Activated effector memory CD4-positive, alpha-beta T cell treated with Interleukin-2 at 50 U/mL for 16 hours (primary cell): ENCODE measurements at places on chromosomes 11 and 22.

DNA sequence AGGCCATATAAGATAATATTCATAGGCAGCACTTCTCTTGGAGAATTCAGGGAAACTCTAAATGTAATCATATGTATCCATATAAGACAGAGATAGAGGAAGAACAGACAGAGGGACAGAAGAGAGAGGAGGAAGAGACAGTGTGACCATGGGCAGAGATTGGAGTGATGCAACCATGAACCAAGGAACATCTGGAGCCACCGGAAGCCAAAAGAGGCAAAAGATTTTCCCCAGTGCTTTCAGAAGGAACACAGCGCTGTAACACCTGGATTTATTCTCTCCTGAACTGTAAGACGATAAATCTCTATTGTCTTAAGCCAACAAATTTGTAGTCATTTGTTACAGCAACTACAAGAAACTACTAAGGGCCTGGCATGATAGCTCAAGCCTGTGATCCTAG is 57.7 kb downstream of the GAB2 start:
- DNase-seq, result no peak

GRCh38 chr11:19816040-19816439 is 103.4 kb downstream of the NAV2 start:
- no peak for DNase-seq

GRCh38 chr11:87712802-87713202 is 462.4 kb downstream of the RAB38 start:
- no peak for DNase-seq

DNA sequence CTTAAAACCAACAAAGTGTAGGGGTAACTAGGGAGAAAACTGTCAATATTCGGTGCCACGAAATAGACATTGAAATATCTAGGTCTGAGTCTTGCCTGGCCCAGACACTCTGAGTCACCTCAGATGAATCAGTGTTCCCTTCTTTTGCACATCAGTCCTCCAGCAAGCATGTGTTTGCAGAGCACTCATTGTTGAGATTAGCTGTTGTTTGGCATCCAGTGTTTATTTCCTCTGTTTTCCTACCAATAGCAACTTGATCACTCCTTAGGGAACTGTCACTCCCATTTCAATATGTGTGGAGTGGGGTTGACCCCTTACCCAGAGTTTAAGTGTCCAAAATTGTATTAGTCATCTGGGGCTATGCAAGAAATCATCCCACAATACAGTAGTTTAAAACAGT is 4.7 kb upstream of the ASCC2 start:
- no peak for DNase-seq

DNA sequence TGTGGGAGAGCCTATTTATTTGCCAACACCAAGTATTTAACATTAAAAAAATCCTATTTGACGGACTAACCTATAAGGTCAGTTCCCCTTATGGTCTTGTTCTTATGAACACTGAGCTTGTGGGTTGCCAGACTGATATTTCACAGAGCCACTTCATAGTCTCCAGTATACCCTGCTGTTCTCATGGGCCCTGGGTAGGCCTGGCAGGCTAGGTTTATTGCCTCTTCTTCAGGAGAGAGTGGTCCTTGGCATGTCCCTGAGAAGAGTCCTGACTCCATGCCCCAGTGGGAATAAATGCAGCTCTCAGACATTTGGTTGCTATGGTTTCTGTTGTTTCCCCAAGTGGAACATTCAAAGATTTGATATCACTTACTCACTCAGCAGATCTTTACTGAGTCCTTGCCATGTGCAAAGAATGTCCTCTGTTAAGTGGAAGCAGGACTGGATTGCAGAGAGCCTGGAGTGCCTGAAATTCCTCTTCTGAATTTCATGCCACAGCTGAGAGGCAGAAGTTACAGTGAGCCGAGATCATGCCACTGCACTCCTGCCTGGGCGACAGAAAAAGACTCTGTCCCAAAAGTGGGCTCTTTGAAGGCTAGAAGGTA is 15.7 kb downstream of the SLC5A1 start:
- no peak for DNase-seq

- no peak for DNase-seq
Observed at GRCh38 chr11:124717421-124717785, 22.3 kb upstream of the NRGN start.

DNA sequence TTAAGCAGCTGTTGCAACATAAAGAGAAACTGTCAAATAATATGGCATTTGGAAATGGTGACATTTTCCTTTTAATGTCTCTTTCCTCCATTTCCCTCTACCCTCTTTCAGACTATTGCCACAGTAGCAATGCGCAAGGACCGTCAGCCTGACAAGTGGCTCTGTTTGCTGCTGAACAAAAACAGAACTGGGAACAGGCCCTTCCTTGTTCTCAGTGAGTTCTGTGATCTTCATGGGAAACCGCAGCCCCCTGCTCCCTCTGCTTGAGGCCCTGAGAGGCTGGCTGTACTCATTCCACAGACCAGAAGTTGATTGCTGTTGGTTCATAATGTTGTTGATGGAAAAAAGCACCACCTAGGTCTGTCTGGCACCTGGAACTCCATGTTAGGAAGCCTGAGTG is 559.7 kb downstream of the OPCML start:
- no peak for DNase-seq

DNA sequence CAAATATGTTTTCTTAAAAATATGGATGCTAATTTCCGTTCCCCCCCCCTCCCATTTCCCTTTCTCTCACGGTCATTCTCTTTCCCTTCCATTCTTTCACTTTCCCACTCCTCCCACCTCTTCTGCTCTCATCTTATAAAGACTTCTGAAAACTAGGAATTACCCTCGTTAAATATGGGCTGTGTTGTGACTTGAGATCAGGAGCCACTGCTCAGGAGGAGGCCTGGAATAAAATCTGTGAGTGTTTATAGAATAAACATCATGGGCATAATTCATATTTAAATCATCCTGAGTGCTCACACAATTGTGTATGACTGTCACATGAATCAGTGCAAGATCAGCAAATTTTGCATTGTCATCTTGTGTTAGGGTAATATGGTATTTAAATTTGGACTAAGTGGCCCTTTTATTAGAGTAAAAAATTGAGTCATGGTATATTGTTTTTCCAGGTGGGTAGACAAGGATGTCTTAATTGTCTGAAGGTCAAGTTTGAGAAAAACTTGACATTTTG is 208.0 kb downstream of the DDX10 start:
- no peak for DNase-seq

GRCh38 chr11:121467965-121468364 is 15.2 kb upstream of the SORL1-AS1 start:
- peak; percentile 68 for DNase-seq

- DNase-seq, result no peak
Observed at GRCh38 chr11:64853709-64854108, 9.3 kb upstream of the CDC42BPG start.

DNA sequence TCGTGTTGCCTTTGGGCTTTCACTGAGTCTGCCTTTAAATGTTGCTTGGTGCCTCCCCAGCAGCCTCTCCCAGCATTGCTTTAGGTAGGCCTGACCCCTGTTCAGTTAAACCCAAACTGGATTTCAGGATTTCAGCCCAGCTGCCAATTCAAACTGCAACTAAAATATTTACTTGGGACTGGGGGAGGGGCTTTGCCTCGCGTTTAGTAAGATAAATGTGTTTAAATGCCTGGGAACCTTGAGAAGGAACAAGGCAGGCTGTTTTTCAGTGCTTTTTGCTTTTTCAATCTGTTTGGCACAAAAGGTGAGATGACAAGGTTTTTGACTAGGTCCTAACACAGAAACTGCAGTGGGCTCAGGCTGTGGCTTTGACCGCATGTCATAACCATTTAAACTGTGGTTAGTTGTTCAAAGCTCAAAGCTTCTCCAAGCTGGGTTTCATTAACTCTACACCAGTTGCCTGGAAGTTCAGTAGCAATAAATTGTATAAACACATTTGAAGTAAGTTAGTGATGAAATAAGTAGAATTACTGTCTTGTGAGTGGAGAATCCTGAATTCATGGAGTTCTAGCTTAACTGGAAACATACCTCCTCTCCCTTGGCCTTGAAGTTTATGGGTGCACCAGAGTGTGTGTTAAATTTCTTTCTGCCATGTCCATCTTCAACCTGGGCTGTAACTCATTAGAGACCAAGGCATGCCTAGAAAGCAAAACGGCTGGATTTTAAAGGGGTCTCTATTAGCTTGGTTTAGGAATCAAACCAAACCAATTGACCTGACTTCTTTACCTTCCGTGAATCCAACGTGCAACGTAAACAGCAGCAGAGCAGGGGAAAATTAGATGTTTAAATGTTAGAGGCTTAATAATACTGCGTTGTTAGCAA is 3.6 kb downstream of the PKNOX2 start:
- DNase-seq, result no peak

DNA sequence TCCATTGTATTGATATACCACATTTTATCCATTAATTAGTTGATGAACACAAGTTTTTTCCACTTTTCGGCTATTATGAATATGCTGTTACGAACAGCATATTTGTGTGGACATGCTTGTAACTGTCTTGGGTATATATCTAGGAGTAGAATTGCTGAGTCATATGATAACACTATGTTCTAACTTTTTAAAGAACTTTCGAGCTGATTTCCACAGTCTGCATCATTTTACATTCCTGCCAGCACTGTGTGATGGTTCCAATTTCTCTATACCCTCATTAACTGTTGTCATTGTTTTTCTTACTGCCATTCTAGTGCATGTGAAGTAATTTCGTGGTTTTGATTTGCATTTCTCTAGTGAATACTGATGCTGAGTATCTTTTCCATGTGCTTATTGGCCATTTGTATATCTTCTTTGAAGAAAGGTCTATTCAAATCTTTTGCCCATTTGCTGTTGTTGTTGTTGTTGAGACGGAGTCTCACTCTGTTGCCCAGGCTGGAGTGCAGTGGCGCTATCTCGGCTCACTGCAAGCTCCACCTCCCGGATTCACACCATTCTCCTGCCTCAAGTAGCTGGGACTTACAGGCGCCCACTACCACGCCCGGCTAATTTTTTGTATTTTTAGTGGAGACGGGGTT is 7.4 kb upstream of the RCE1 start:
- no peak for DNase-seq

DNA sequence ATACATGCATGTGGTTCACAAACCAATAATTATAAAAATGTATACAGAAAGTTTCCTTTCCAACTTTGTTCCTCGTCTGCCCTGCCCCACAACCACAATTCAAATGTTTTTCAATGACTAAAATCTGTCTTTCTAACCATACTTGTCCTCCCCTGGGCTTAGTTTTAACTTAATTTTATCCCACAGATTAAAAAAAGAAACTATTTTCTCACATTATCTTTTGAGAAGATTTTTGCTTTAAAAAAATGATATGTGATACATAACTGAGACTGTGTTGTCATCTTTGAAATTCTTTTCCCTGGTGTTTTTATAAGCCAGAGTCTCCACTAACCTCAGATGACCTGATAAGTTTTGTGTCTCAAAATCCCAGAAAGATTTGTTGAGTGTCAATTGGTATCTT is 79.0 kb downstream of the FDX1 start:
- no peak for DNase-seq

- no peak for DNase-seq
Observed at GRCh38 chr11:66866511-66866986, 9.7 kb downstream of the LRFN4 start.

- no peak for DNase-seq
Observed at GRCh38 chr11:81787584-81788049, 946.0 kb downstream of the FAM181B start.

GRCh38 chr11:86463120-86463519 is 88.4 kb downstream of the CCDC81 start:
- no peak for DNase-seq

DNA sequence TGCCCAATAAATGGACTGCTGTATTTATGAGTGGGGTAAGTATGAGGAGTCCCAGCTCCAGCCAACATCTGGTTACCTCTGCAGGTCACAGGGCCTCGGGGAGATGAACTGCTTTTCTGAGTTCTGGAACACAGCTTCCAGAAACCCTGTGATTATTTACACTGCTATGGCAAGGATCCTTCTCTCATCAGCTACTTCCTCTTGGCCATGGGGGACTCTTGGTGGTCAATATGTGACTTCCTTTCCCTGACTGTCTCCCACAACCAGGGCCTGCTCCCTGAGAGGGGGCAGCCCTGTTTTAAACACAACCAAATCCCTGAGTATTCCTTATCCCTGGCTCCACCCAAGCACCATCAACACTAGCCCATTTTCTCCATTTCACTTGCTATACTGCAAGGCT is 10.0 kb downstream of the RHOG start:
- no peak for DNase-seq

DNA sequence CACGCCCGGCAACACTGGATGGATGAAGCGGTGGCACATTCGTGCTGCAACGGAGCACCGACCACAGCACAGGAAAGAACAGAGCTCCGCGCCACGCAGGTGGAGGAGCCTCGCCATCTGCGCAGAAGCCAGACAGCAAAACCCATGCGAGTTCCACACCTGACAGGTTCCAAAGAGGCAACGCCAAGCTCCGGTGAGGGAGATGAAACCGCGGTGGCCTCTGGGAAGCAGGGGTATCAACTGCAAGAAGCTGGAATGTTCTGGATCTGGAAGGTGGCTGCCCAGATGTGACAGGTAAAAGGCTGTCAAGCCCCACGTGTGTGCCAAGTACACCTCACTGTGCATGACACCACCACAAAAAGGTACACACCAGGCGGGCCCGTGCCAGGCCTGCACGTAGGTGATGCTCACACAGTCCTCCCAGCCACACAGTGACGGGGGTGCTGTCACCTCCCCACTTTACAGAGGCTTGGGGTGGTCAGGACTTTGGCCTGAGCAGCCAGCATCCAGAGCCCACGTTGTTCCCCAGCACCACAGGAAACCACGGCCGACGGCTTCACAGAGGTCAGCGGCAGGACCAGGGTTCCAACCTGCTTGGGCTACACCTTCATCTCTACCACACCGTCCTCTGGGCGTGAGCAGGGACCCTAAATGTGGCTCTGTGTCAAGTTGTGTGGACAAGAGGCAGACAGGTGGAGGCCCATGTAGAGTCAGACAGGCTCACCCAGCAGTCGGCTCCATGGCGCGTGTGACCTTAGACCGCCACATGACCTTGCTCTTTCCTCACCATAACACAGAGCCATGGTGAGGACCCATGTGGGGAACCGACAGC is 19.7 kb upstream of the EFCAB6 start:
- no peak for DNase-seq

DNA sequence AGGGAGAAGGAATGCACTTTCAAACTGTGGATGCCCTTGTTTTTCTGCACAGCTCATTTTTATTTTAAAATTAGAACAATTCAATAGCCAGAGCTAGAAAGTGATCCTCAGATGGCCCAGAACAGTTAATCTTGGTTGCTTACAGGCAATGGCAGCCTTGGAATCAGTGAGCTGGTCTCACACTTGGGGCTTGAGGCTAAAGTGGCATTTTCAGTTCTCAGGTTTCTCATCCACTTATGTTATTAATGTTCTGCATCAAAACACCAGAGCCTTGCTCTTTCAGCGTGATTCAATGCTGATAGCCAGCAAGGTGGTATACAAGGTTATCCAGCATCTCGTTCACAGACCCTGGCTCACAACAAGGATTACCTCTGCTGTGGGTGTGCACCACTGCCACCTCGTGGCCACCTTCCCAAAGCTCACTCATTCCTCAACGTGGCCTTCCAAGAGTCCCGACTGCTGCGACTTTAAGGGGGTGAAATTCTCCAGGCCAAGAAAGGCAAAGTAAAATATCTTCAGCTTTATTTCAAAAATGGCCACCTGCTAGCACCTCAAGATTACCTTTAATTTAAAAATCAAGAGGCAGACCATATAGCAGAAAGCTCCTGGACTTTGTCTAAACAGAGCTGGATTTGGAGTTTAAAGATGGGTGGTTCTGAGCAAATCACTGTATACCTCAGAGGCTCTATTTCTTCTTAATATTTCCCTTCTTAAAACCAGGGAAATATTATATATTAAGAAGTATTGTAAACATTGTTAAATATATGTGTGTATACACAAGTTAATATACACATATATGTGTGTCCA is 34.2 kb upstream of the FSHB start:
- DNase-seq, result peak; percentile 3

GRCh38 chr22:47588578-47588960 is 826.1 kb downstream of the TBC1D22A start:
- no peak for DNase-seq

GRCh38 chr22:23520863-23521440 is 59.1 kb downstream of the IGLL1 start:
- no peak for DNase-seq
